Activated CD4-positive, alpha-beta T cell treated with anti-CD3 and anti-CD28 coated beads, Interleukin-2, amount 10 ng/mL, durations not matched to agents 24 days and 14 days (primary cell): ENCODE measurements at places on chromosomes 5 and 9. TPM values are rescaled to one million over a fixed set of nuclear protein-coding genes. Genes with fewer than 3 reads are reported as not detected.

IFNA2 gene
- not detected in 2 replicates for total RNA-seq

DNA sequence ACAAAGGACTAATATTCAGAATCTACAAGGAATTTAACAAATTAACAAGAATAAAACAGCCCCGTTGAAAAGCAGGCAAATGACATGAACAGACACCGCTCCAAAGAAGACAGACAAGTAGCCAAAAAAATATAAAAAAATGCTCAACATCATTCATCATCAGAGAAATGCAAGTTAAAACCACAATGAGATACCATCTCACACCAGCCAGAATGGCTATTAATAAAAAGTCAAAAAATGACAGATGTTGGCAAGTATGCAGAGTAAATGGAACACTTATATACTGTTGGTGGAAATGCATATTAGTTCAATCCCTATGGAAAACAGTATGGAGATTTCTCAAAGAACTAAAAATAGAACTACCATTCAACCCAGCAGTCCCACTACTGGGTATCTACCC is 302.7 kb upstream of the RGMB start:
- DNase-seq: no peak

DNA sequence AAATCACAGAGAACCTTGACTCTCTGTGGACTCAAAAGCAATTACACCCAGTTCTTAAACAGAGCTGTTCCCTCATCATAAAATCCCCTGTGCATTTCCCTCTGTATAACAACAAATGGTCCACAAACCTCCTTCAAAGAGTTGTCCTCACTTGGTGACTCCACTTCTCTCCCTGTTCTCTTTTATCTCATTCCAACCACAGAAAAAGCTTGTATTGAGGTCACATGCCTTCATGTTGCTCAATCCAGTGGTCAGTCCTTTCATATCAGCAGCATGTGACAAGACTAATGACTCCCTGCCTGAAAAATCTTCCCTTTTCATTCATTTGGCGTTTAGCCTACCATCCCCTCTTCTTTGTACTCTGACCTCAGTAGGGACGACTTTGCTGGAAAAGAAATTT is 158.0 kb downstream of the DEPDC1B start:
- no peak for DNase-seq

DNA sequence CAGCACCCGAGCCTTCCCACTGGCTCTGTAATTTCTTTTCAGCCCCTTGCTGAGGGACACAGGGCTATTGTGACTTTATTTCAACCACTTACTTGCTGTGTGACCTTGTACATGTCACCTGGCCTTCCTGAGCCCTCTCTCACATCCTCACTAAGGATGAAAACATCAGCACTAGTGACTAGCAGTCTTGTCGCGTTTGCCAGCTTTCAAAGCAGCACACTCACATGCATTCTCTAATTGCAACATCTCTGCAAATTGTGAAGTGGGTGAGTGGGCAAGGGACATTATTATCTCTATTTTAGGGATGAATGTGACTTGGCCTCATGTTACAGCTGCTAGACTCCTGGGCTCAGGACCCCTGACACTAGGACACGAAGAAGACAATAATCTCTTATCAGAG is 144.5 kb downstream of the SEC61B start:
- no peak for DNase-seq

DNA sequence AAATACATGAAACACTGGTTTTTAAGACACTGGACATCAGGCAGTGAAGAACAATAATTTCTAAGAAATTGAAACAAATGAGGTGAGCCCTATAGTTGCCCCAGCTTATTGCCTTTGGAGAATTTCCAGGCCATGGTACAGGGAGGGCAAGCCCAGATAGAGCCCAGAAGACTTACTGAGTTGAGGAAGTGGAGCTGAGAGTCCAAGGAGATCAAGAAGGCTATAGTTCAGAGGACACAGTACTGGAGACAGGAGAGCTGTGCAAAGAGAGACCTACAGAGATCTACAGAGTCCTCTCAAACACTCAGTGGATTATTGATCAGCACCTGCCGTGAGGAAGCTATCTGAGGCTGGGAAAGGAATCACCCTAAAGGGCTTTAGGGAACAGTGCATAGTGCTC is 112.6 kb downstream of the GALNT10 start:
- no peak for DNase-seq

- DNase-seq: peak; percentile 53
Measured at GRCh38 chr5:103216137-103216536, 42.4 kb upstream of the MACIR start.
